H4 (cell line): ENCODE measurements at places on chromosomes 7 and 10. TPM values are rescaled to one million over a fixed set of nuclear protein-coding genes. Genes with fewer than 3 reads are reported as not detected.
A peak's percentile ranks its signal among the peaks of the same experiment; 100 is the strongest.

The SGPL1 gene
- 29.7 and 36.7 TPM in 2 replicates for total RNA-seq

The UNC5B gene
- total RNA-seq: 6.8 and 7.1 TPM in 2 replicates

- no peak for DNase-seq
Observed at GRCh38 chr10:98478430-98479222, 31.9 kb upstream of the HPS1 start.

DNA sequence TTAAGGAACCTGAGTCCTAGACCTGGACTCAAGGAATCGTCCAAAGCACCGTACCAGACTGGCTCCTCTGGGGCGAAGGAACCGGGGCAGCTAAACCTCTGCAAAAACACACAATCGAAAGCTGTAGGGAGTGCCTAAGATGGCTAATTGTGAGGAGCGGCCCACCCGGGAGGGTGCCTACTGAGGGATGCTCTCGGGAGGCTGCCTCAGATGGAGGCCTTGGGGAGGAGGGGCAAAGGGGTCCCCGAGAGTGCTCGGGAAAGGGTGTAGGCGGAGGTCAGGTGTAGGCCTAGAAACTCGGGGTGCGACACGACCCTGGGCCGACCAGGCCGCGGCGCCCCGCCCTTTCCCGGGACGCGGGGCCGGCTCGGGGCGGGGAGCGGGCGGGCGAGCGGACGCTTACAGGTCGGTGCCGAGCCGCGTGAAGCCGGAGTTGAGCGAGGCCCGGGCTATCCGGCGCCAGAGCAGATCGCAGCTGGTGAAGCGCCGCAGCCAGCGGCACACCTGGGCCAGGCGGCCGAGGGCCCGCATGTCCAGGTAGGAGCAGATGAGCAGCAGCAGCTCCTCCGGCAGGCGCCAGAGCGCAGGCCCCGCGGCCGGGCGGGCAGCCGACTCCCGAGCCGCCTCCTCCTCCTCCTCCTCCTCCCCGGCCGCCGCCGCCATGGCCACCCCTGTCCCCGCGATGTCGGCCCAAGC is 844 bp downstream of the FBXW4 start:
- DNase-seq: peak; percentile 13

- no peak for DNase-seq
Observed at GRCh38 chr10:11225935-11226334, 208.3 kb downstream of the CELF2 start.

- DNase-seq: no peak
Observed at GRCh38 chr7:3589752-3590151, 288.7 kb downstream of the SDK1 start.

DNA sequence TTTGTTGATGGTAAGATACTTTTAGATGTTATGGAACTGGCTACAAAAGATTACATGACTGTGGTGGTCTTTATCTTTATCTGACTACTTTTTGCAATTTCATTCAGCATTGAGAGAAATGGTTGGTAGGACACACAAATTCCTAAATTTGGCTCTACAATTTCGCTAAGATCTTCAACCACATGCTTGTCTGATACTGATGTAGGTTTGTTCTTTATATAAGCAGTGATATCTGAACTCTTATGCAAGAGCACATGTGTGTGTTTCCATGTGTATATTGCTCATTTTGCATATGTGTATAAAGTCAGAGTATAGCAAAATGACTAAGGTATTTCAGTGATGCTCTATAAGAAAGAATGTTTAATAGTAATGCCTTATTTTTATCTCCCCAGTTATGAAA is 501.5 kb downstream of the ARL4A start:
- DNase-seq: no peak

DNA sequence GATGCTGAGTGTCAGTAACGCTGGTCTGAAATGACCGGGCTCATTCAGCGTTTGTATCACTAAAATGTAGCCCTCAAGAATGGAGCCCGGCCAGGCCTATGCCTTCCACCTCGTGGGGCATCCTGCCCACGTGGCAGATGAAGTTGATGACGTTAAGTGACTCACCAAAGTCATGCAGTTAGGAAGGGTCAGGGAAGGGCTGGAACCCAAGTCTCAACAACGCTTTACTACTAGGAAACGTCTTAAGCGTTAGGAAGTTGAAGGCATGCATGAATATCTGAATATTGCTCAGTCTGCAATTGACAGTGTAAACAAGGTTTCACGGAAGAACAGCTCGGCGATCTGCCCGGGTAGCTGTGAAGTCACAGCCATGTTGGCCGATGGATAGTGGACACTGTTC is 14.0 kb upstream of the UBE3C start:
- no peak for DNase-seq

GRCh38 chr7:29614229-29614628 is 50.6 kb downstream of the PRR15 start:
- no peak for DNase-seq
